Activated CD8-positive, alpha-beta T cell treated with anti-CD3 and anti-CD28 coated beads, Interleukin-2, amount 10 ng/mL, durations not matched to agents 7 days and 5 days (primary cell): ENCODE measurements at places on chromosomes 1 and 21.

DNA sequence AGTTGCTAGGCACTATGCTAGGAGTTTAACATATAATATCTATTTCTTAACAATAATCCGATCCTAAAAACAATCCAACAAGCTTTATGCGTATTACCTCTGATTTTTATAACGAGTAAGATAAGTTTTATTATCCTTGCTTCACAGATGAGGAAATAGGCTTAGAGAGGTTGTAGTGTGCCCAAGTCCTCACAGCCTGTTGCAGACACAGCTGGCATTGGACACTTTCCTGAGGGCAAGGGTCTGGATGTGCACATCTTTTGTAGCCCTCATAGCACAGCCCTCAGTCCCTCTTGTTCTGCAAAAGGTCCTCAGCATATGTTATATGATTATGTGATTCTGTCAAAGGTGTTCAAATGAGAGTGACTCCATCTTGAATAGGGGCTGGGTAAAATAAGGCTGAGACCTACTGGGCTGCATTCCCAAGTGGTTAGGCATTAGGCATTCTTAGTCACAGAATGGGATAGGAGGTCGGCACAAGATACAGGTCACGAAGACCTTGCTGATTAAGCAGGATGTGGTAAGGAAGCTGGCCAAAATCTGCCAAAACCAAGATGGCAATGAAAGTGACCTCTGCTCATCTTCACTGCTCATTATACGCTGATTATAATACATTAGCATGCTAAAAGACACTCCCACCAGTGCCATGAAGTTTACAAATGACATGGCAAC is 75.7 kb upstream of the F3 start:
- no peak for DNase-seq

DNA sequence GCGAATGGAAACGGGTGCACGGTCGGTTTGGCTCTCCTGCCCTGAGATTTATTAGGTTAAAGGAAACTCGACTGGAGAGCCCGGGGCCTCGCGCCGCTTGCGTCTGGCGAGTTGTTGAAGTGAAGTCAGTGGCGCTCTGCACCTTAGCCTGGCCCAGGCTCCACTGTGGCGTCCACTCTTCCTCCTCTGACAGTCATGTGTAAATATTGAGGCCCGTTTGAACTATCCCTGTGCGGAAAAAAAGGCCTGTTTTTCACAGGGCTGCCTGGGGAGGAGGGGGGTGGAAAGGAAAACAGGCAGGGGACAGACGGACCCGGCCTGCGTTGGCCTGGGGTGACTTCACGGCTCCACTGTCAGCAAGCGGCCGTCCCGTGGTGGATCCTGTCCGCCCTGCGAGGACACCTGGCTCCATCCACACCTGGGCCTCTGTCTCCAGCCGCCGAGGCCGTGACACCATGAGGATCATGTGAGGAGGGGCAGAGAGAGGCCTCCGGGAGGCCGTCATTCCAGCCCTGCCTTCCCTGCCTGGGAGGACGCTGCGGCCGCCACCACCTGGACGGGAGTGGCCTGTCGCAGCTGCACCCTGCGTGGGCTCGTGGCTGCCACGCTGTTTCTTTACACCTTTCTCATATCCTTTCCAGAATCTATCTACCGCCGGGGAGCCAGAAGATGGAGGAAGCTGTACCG is 59.8 kb downstream of the FAAP20 start:
- DNase-seq, result no peak

DNA sequence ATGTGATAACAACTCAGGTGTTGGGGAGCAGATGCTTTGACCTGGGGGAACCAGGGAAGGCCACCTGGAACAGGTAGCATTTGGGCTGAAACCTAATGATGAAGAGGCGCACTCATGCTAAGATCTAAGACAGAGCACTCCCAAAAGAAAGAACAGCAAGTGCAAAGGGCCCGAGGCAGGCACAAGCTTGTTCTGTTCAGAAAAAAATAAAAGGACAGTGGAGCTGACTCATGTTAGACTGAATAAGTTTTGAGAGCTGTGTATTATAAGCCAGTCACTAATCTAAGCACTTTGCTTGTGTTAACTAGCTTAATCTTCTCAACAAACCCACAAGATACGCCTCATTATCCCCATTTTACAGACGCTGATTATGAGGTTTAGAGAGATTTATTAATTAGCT is 90.1 kb downstream of the MATN1 start:
- DNase-seq, result no peak

- no peak for DNase-seq
Observed at GRCh38 chr1:55007625-55008024, 8.9 kb downstream of the BSND start.

GRCh38 chr1:201591981-201592380 is 53.1 kb downstream of the NAV1 start:
- DNase-seq, result no peak

- DNase-seq, result peak; percentile 52
Observed at GRCh38 chr1:58573705-58574591, 3.1 kb downstream of the TACSTD2 start.

GRCh38 chr21:33444499-33444898 is 35.3 kb downstream of the TMEM50B start:
- DNase-seq, result no peak

DNA sequence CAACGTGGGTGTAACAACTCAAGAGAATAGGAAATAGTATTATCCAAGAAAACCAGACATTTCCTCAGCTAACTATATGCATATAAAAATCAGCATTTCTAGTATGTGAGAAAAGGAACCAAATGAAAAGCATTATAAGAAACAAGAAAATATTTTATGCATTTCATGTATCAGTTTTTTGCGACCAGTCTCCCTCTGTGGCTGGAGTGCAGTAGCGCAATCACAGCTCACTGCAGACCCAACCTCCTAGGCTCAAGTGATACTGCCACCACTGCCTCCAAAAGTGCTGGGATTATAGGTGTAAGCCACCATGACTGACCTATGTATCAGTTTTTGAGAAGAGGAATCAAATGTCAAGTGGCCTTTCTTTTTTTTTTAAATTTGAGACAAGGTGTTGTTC is 31.0 kb downstream of the SLC16A1 start:
- no peak for DNase-seq

GRCh38 chr1:160614410-160614809 is 32.4 kb downstream of the SLAMF1 start:
- no peak for DNase-seq

GRCh38 chr1:203867802-203868201 is 6.4 kb downstream of the SNRPE start:
- DNase-seq, result no peak

DNA sequence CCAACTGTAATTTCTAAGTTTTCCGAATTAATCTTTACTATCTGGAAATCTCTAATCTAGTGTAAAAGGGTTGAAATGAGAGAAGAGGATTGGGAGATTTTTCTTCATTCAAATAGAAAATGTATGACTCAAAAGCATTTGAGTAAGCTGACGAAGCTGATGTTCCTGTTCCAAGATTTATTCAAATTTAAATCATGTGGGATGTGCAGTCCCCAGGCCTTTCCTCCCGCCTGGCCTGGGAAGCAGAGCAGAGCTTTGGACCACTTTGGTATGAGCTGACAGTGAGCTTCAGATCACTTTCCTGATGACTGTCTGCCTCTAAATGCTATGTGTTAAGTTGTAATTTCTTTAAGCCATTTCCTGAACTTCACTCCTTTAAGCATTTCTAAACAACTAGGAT is 192.0 kb downstream of the DHRS3 start:
- no peak for DNase-seq

GRCh38 chr1:19733615-19734014 is 66.1 kb downstream of the TMCO4 start:
- no peak for DNase-seq

- DNase-seq, result no peak
Observed at GRCh38 chr1:193794239-193794638, 607.8 kb upstream of the B3GALT2 start.

DNA sequence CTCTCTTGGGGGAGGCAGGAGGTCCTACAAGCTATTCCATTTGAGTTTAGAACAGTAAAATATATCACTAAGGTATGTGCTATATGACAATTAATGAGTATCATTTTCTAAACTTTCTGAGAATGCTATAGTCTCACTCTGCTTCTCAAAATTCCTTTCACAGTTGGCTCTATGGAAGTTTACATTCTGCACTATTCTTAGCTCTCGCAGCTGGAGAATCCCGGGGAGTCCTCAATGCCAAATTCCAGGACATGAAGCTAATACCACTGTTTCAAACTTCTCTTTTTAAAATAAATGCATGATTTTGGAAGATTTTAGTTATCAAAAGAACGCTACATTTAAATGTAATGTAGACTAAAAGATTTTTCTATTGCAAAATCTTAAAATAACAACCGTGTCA is 22.4 kb upstream of the PALMD start:
- no peak for DNase-seq

- DNase-seq, result no peak
Observed at GRCh38 chr1:91787919-91788318, 98.0 kb downstream of the TGFBR3 start.

GRCh38 chr1:201444792-201445191 is 23.3 kb upstream of the TNNI1 start:
- DNase-seq, result no peak

DNA sequence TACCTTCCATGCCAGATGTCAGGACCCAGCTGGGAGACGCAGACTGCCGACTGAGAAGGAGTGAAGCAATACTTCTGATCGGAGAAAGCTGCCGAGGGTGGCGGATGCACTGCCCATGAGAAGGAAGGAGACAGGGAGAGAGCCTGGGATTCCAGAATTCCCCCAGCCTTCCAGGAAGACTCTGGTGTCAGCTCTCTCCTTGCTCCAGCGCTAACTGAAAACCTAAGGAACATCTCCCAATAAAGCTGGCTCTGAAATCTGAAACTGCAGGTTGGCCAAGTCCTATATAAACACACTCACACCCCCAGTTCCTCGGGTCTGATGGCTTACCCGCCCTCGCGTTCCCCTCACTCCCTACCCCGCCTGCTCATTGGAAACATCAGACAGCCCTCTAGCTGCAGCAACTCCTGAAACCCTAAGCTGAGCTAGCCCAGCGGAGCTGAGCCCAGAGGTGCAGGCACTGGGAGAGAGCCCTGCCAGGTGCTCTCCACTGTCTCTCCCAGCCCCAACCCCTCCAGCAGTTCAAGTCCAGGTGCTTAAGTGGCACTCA is 52.3 kb downstream of the PLEKHA6 start:
- no peak for DNase-seq

DNA sequence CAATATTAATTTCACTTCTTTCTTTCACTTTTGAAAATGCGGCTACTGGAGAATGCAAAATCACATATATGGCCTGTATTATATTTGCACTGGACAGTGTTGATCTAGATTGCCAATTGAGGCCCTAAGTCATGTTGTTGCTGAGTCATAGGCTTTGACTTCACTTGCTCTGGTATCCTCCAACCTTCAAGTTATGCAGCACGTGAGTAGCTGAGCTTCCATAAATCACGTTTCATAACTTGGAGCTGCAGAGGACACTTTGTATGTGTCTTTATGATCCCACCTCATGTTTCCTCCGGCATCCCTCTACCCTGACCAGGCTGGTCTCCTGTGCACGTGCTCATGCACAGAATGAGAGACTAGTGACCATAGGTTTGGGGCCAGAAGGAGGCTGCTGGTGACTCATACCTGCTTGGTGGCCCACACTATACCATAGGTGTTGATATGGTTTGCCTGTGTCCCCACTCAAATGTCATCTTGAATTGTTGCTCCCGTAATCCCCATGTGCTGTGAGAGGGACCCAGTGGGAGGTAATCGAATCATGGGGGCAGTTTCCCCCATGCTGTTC is 103.0 kb upstream of the TSPAN2 start:
- no peak for DNase-seq

GRCh38 chr21:34615487-34615814 is 538 bp upstream of the RCAN1 start:
- DNase-seq, result no peak

DNA sequence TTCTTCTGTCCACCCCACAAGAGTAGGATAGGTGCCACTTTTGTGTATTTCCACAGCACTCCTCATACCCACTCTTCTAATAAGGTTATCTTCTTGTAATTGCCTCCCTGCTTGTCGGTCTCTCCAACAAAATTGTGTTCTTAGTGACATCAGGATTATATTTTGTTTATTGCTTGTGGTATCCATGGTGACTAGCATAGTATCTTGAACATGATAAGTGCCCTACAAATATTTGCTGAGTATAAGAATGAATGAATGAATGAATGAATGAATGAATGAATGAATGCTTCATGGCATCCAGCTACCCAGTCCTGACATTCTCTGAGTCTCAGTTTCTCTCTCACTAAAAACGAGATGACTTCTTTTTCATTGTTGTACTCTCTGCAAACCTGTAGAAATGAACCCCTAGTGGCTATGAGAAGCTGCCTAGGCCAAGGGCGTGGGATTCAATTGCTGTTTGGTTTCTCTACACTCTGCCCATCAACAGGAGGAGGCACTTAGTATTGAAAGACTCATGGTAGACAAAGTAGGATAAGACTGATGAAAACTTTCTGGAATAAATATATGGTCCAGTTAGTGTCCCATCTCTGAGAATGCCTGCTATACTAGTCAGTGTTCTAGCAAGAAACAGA is 121.0 kb downstream of the TMEM53 start:
- no peak for DNase-seq

DNA sequence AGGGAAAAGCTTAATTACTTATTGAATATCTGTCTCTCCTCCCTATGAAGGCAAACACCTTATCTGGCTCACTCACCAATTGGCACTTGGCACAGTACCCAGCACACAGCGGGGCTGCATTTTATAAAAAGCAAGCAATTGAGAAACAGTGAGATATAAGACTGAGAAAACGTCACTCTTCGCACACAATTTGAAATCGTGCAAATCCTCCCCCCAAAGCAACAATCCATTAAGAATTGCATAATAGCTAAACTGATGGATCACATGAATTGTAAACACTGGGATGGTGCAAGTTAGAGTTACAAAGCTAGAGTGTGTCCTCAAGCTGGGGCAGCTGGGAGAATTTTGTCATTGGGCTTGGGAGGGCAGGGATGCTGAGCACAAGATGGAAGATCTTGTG is 27.1 kb downstream of the PRDX6 start:
- no peak for DNase-seq

DNA sequence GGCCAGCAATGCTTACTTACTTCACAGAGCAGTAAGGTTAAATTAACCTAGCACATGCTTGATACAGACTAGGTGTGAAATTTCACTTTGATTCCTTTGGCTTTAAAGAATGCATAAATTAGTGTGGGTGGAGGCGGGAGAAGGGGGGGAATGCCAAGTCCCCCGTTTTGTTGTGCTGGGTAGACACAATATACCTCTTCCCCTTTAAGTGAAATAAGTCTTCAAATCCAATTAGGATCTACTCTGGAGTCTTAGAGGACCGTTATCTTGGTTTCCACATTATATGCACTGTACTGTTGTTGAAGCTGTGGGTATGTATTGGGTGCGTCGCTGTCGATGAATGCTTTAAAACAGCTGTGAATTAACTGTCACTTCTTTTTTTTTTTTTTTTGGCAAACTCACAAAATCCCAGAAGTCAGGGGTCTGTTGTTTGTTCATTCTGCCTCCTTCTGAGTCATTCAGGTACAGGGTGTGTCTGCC is 1.6 kb upstream of the S1PR1 start:
- no peak for DNase-seq
